ENCODE measurements at places on chromosomes 5 and 9. TPM values are rescaled to one million over a fixed set of nuclear protein-coding genes. Genes with fewer than 3 reads are reported as not detected.
A peak's percentile ranks its signal among the peaks of the same experiment; 100 is the strongest.

DNA sequence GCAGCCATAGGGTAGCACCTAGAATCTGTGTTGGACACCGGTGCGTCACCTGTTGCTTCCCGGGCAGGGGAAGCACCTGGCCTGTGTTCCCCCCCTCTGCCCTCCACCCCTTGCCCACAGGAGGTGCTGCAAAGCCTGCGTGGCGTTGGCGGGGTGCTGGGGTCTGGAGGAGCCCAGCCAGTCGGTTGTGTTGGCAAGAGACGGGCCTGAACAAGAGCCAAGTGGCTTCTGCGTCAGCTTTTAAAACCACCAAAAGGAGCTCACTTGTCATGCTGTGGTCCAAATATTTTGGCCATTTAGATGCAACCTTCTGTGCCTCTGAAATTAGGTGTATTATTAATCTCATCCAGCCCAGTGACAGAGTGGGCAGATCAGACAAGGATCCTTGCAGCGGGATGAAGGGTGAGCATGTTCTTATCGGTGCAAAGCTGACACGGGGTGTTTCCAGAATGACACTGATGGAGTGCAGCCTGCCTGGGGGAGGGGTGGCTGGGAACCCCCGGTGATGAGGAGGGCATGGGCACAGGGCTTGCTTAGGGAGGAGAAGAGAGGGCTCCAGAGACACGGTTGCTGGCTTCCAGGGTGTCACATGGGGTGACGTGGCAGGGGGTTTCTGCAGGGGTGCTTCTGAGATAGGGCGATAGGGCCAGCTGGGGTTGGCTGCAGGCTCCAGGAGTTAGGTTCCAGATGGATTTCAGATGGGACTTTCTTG lies 9.7 kb upstream of the RXRA start:
- DNase-seq, result no peak

- DNase-seq, result no peak
These were observed 297.9 kb downstream of the KCTD16 start for GRCh38 chr5:144468571-144468970.

GRCh38 chr9:127520941-127521918 lies 69.9 kb downstream of the LRSAM1 start:
- DNase-seq, result no peak

IRGM gene
- total RNA-seq, result 1.8 TPM

- DNase-seq, result no peak
These were observed 302.6 kb downstream of the ACTL7B start for GRCh38 chr9:108553111-108553635.

GRCh38 chr5:88886746-88887341 lies 3.9 kb upstream of the MEF2C start:
- no peak for DNase-seq

GRCh38 chr5:43161244-43161643 lies 30.8 kb upstream of the NIM1K start:
- no peak for DNase-seq

- DNase-seq, result no peak
These were observed 127.8 kb downstream of the KCNIP1 start for GRCh38 chr5:170631466-170632195.

GRCh38 chr5:87069974-87070608 lies 197.6 kb upstream of the RASA1 start:
- DNase-seq, result peak; percentile 12

PCDHGB4 gene
- not detected for total RNA-seq

HTR4 gene
- not detected for total RNA-seq

Data from CD4-positive, CD25-positive, alpha-beta regulatory T cell (primary cell).